Suprapubic skin (tissue), 4 donors: ENCODE measurements at places on chromosomes 1 and 21.
A peak's percentile ranks its signal among the peaks of the same experiment; 100 is the strongest.

GRCh38 chr1:52332411-52332810 lies 33.6 kb downstream of the CC2D1B start:
- DNase-seq, result no peak

- DNase-seq, result peak; percentile 85
These were observed 60.7 kb downstream of the MORN1 start for GRCh38 chr1:2330519-2331199.

DNA sequence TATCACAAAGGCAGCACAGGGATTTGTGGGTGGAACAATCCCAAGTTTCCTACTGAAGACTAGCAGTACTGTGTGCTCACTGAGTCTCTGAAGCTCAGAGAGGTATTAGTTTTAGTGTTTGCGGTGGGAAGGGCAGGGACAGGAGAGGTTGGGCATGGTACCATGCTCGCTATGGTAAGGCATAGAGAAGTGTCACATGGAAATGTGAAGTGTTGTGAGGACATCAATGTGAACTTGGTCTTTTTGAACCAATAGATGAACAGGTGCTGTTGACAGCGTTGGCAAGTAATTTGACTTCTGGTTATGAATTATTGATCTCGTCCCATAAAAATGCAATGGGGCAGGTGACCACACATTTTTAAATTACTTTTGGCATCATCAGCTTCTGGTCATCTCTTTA lies 55.8 kb upstream of the ADAMTS1 start:
- DNase-seq, result no peak

GRCh38 chr1:207803678-207804077 lies 51.8 kb downstream of the CD46 start:
- DNase-seq, result no peak

DNA sequence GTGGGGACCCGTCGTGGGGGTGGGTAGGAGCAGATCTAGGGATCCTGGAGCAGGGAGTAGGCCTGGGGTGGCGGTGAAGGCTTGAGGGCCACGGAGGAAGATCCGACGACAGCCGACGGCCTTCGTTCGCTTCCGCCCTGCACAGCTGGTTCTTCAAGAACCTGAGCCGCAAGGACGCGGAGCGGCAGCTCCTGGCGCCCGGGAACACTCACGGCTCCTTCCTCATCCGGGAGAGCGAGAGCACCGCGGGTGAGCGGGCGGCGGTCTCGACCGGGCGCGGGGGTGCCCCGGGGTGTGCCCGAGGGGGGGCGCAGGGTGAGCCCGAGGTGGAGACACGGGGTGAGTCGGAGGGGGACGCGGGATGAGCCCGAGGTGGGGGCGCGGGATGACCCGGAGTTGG lies 16.5 kb upstream of the HDAC1 start:
- DNase-seq, result no peak

GRCh38 chr1:59057211-59057694 lies 239.6 kb upstream of the FGGY start:
- DNase-seq, result peak; percentile 90

DNA sequence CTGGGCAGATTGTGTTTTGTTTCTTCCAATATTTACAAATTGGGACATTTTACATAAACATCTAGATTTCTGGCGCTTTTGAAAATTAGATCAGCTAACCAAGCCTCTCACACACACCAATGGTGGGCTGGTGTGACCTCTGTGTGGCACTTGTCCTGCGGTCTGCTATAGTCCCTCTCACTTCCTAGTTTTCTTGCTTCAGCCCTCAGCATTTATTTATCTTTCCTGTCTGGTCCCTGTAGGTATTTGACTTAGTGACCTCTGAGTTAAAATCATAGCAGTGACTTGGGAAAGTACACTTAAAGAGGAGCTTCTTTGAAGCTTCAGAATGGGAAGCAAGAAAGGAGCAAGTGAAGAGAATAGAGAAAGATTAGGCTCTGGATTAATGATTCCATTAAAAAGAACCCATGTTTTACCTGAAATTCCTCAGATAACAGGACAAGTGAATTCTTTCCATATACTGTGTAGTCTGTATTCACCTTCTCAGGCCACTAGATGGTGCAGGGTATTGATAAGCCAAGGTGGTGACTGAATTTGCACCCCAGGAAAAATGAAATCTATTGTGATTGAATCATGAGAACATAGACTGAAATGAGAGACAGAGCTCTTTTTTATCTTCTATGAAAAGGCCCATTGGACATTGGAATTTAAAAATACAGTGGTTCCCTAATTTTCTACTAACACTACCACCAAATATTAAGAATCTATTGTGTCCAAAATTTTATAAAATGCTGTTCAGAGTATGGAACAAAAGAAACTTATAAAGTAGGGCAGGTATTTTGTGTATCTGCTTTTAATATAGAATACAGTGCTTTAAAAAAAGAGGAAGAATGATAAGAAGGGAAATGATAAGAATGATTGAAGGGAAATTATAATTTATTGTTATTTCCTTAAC lies 7.1 kb upstream of the DIPK1A start:
- no peak for DNase-seq

- no peak for DNase-seq
These were observed 155.2 kb downstream of the PEX14 start for GRCh38 chr1:10629816-10630571.

GRCh38 chr1:99361406-99361805 lies 97.1 kb downstream of the PLPPR4 start:
- DNase-seq, result no peak

DNA sequence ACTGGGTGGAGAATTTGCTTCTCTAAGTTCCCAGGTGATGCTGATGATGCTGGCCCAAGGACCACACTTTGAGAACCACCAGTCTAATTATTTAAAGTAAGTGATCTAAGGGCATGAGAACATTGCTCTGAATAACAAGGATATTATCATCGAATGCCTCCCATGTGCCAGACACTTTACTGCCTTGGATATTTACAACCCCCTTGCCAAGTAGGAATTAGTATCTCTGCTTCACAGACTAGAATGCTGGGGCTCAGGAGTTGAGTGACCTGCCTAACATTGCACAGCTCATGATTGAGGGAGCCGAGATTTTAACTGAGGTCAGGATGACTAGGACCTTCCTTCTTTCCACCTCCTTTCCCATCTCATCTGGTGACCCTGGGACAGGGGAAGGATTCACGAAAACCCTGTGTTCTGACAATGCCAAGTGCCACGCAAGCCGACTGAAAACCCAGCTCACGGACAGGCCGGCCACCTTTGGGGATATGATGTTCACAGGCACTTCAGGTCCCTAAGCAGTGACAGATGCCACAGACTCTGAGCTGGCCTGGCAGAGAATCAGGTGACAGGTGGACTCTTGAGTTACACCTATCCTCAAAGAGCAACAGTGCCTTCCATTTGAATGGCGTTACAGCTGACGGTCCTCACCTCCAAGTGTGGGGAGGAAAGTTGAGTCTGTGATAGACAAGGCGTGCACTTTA lies 230.7 kb downstream of the TOMM20 start:
- DNase-seq, result no peak

- peak; percentile 98 for DNase-seq
These were observed 21.1 kb upstream of the SRSF4 start for GRCh38 chr1:29202584-29203340.

DNA sequence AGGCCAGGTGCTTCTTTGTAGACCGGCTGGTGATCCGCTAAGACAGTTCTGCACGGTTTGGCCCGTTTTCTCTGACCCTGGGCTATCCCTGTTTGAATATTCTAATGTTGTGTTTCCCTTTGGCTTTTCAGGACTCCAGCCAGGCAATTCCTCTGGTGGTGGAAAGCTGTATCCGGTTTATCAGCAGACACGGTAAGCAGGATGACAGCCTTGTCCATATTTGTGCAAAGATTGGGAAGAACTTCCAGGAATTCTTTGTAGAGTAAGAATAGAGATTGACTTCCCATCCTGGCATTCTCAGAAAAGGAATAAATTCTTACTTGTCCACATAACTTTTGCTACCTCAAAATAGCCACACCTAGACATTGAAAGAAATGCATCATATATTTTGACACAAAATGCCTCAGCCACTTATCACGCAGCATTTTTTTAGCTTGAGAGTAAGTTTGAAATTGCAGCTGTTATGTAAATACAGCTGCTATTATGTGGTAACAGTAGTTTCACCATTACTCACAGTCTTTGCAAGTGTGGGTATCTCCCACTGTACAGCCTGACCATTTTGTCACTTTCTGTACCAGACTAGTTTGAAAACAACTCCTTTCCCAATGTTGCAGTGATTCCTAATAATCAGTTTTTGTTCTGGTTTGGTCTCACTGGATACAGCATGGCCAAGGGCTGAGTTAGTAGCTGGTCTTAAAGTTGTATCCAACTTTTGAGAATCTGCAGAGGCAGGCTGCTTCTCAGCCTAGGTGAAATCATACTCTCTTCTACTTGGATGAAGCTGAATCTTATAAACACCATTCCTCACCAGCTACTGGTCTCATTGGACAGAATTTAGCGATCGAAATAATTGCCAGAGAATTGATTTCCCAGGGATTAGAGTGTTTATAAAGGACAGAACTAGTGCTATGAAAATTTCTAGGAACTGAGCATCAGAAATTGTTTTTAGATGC lies 40.0 kb upstream of the IKBKE start:
- no peak for DNase-seq

DNA sequence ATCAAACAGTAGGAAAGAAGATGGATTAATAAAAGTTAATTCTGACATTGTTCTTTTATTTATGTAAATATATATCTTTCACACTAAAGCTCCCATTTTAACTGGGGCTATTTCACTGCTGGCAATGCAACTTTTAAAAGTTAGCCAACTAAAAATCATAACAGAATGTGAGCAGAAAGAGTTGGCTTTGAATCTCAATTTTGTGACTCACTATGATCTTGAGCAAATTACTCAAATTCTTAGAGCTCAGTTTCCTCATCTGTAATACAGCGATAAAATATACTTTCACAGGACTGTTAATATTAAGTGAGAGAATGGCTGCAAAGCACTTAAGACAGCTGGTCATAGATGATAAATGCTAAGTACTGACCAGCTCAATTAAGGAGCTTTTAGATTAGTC lies 10.8 kb downstream of the EFCAB14 start:
- no peak for DNase-seq

DNA sequence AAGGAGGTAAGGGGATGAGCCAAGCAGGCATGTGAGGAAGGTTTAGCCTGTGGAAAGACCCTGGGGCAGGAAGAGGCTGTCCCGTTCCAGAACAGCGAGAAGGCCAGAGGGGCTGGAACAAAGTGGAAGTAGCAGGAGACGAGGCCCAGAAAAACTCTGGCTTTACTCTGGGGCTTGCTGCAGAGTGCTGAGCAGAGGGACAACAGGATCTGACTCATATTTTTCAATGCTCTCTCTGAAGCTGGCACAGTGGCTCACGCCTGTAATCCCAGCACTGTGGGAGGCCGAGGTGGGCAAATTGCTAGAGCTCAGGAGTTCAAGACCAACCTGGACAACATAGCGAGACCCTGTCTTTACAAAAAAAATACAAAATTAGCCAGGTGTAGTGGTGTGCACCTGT lies 52.4 kb upstream of the PAX7 start:
- no peak for DNase-seq

DNA sequence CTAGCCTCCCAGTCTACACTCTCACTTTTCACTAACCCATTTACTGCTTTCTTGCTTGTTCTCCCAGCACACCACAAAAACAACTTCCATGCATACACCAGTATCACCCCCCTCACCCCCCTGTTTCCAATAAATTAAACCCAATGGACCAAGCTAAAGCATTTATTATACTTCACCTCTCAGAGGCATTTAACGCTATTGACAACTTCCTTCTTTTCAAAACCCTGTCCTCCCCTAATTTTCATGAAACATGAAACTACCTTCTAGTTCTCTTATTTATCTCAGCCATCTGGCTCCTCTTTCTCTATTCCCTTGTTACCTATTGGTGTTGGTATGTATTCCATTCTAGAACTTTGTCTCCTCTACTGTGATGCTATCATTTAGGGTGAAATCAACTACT lies 32.3 kb downstream of the PTPRC start:
- DNase-seq, result no peak

GRCh38 chr21:37916310-37917051 lies at the start of gene KCNJ6:
Gene KCNJ6 (minus strand): TSS chr21:37916457. CDS start chr21:37840682, 75,775 bp downstream.
- DNase-seq, result no peak

DNA sequence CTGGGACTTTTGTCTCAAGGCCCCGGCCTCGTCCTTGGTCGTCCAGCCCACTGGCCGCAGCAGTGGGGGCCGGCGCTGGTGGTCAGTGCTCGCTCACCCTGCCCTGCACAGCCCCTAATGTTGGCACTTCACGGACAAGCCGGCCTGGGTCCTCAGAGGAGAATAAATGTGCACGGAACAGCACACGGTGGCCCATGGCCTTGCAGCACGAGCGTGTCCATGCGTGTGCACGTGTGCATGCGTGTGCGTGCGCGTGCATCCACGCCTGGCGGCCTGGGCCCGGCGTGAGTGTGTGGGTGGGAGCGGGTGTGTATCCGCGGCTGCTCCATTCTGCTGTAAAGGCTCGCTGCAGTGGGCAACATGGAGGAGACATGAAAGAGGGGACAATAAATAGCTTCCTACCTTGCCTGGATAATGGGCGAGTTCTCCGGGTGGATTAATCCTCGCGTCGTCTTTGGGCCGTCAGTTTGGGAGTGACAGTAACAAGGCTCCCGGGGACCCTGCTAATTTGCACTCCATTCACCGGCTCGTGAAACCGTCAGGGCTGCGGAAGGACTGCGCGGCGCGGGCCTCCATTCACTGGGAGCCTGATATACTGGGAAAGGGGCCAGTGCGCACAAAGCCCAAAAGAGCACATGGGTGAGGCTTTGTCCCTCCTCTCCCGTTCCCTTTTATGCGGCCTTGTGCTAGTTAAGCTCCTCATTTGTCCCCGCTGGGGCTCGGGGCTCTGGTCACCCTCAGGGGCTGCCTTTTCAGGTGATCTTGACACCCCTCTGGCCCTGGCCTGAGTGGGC lies 142.8 kb downstream of the PRDM16 start:
- DNase-seq, result no peak

DNA sequence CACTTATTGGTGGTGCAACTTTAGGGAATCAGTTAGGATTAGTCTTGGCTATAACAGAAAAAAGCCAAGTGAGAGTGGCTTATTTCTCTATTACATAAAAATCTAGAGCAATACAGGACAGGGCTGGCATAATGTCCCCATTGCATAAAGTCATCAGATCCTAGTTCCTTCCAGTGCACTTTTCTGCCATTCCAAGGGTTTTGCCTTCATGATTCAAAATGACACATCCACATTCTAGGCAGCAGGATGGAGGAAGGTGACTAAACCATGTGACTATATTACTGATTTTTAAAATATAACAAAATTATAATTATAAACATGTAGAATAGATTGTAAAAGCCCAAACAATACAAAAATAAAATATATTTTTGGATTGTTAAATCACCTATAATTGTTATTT lies 18.8 kb downstream of the JUN start:
- no peak for DNase-seq
